Stimulated activated naive CD4-positive, alpha-beta T cell (primary cell): ENCODE measurements at places on chromosomes 1 and 21.
A peak's percentile ranks its signal among the peaks of the same experiment; 100 is the strongest.

- no peak for DNase-seq
Observed at GRCh38 chr1:16149702-16150488, 6.0 kb downstream of the EPHA2 start.

DNA sequence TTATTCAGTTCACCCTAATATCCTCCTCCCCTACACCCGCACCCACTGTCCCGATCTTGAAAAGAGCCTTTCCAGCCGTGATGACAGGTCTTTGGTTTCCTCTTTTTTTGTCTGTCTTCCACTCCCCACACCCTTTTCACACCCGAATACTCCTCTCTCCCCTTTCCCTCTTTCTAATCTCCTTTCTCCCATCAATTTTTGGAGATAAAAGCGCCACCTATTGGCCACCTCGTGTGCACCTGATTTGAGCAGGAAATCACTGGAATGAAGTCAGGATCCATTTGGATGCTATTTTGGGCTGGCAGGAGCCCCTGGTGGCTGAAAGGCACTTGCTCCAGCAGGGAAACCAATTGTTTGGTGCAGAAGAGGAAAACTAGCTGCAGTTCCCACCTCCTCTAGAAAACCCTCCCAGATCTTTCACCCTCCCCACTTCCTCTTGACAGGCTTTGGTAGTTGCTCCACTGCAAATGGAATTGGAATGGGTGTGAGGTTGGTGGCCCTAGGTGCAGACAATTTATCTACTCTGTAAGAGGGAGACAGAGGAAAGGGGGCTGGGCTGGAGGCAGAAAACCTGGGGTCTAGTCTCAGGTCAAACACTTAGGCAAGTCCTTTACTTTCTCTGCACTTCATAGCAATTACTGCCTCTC, 8.4 kb downstream of the FOXE3 start:
- no peak for DNase-seq

DNA sequence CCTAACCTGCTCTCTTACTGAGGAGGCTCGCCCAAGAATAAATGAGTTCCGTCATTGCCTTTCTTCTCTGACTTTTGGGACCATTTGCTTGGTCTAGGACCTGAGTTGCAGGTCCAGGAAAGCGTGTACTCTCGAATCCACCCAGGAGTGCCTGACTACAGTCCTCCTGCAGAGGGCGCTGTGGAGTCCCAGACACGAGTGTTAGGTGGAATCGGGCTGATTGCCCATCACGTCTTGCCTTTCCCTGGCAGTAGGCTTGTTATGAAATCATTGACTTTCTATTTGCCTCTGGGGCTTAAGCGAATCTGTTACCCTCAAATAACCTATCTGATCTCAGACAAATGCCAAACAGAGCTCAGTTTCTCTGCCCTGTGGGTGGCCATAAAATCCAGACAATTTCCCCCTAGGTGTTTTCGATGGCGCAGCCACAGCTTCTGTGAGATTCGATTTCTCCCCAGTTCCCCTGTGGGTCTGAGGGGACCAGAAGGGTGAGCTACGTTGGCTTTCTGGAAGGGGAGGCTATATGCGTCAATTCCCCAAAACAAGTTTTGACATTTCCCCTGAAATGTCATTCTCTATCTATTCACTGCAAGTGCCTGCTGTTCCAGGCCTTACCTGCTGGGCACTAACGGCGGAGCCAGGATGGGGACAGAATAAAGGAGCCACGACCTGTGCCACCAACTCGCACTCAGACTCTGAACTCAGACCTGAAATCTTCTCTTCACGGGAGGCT, at the start of gene IL20:
TSS of gene IL20 (plus strand) at position 685 of the 733 bp plus-strand sequence. CDS start 230 bp downstream, outside the sequence.
- peak; percentile 82 for DNase-seq

GRCh38 chr21:44739316-44739715, 27.9 kb upstream of the TSPEAR start:
- DNase-seq, result no peak

DNA sequence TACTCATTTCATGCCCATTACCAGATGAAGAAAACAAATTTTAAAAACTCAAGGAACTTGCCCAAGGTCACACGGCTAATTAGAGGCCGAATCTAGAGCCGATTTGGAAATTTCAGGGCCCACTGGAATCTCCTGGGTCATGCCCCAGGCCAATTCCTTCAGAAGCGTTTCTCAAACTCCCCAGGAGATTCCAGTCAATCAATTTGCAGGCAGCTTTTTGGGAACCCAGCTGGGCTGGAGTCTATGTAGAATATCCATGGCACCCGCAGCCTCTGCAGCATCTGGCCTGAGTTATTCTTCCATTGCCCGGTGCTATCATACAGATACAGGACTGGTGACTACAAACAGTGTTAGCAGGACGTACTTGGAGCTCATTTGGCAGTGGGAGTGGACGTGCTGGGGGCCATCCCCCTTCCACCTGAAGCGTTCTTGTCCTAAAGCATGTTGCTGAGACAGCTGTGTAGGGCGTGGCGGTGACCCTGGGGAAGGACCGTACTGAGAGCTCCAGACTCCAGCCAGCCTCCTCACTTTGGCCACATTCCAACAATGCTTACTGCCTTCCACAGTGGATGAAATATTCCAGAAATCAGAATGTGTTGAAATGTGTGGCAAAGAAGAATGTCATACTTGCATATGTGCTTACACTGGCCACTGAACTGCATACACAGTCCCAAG, 38.3 kb downstream of the ABCG1 start:
- no peak for DNase-seq

- DNase-seq, result no peak
Observed at GRCh38 chr1:22556391-22557104, 6.7 kb upstream of the EPHA8 start.

GRCh38 chr1:10514490-10515235, 39.9 kb downstream of the PEX14 start:
- no peak for DNase-seq

DNA sequence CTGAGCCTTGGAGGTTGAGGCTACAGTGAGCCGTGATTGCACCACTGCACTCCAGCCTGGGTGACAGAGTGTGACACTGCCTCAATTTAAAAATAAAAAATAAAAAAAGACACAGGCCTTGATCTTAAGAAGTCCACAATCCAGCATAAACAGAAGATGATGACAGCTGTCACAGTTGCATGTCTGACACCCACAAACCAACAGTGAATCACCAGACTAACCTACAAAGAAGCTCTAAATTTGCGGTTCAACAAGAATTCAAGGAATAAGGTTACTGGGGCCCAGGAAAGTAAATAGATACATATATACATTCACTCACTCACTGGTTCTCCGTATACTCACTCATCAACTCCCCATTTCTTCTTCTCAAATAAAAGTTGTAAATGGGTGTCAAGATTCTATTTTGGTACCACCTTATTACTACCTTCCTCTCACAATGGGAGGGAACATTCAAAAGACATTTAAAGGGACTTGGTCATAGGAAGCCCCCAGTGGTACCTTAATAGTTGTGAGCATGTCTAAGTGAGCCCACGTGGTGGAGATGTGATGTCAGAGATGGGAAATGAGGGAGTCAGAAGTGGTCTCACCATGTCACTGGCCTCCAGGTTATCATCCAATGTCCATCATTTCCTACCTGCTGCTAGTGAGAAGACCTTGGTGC, 66.9 kb upstream of the PRDX6 start:
- DNase-seq, result no peak

DNA sequence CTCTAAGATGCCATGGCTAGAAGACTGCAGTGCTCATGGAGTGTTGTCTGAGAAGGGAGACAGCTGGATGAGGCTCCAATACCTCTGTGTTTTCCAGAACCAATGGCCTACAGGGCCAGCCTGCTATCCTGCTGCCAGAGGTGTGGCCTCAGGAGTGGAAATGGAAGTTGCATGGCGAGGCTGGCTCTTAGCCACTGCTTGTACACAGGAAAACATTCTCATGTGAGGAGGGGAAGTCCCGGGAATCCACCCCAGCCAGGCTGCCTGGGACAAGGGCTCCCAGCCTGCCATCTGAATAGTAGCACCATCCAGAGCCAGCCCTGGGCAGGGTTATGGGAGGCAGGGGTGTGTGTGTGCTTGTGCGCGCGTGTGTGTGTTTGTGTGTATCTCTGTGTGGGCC, 56.5 kb downstream of the SDC3 start:
- no peak for DNase-seq

- DNase-seq, result peak; percentile 21
Observed at GRCh38 chr1:1435106-1435903, at the start of gene VWA1. VWA1 (plus strand) TSS chr1:1435690; CDS start chr1:1435749, 59 bp downstream.

DNA sequence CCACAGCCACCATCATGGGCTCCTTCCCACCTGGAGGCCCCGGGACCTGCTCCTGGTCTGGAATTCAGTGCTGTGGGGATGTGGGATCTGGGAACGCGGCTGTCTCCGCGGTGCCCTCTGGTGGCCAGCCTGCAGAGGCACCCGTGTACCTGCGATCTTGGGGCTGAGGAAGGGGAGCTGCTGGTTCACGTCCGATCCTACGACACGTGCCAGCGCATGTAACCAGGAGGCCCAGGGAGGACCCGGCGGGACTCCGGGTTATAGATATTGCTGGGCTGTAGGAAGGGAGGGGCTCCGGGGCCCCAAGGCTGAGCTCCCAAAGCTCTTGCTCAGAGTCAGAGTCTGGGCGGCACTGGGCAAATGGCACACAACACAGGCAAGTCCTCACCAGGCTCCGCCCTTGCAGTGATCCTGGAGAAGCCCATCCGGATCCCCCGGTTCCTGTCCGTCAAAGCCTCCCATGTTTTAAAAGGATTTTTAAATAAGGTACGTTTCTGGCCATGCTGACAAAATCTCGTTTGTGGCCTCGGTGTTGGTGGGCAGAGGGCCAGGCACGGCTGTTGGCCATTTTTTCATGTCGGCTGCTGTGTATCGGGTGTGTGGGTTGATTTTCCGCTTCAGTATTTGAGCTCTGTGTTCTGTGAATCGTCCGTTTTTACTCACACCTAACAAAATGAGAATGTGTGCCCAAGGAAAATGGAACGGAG, 20.1 kb downstream of the FAAP20 start:
- no peak for DNase-seq

DNA sequence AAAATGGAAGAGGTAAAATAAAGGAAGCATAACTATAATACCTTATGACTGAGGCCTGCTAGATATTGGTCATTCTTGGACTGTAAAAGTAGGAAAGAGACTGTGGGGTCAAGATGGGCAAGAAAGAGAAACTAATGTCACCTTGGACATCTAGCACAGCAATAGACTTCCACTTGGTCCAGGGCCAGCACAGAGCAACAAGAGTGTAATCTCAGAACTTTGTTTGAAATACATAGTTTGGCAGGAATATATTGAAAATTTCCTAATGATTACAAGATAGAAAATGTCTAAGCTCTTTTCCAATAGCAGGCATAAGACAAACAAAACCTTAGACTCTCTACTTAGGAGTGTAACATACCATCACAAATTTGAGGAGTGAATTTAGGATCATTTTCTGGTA, 4.6 kb downstream of the LRRC8C start:
- no peak for DNase-seq

GRCh38 chr1:208043691-208044181, 132.8 kb upstream of the CD34 start:
- no peak for DNase-seq

GRCh38 chr1:35461966-35462651, 95.1 kb downstream of the KIAA0319L start:
- no peak for DNase-seq

- DNase-seq, result no peak
Observed at GRCh38 chr1:178599087-178599486, 86.2 kb downstream of the TEX35 start.

GRCh38 chr1:161304927-161305866, 4.6 kb downstream of the MPZ start:
- peak; percentile 34 for DNase-seq

- DNase-seq, result no peak
Observed at GRCh38 chr1:76290271-76290670, 215.7 kb downstream of the ST6GALNAC3 start.
